CD8-positive, alpha-beta T cell (primary cell): ENCODE measurements at places on chromosomes 12 and 14.

DNA sequence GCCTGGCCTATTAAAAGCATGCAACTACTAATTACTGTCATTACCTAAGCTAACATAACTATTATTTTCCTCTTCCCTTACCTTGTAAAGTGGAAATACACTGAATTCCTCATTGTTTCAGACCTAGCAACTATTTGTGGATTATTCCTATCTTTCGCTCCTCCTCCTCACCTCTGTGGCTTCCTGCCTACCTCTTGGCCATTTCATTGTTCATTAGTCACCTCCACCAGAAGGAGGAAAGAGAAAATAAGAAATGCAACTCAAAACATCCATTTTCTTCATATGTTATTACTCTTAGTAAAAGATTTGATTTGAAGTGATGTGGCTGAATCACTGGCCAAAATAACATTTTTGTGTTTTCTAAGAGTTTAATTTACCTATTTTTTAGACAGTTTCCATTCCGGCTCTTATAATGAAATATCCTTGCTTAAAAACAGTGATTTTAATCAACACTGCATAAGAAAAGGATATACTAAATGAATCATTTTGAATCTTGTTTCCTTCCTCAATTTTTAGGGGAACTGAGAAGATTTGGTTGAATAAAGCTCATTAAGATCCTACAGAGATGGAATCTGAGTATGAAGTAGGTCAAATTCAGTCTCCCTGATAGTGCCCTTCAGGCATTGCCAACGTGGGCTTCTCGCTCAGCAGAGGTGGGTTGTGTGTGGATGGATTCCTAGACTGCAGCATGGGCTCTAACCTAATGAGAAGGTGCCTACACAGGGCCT lies 27.6 kb upstream of the ARHGAP5 start:
- DNase-seq = no peak

DNA sequence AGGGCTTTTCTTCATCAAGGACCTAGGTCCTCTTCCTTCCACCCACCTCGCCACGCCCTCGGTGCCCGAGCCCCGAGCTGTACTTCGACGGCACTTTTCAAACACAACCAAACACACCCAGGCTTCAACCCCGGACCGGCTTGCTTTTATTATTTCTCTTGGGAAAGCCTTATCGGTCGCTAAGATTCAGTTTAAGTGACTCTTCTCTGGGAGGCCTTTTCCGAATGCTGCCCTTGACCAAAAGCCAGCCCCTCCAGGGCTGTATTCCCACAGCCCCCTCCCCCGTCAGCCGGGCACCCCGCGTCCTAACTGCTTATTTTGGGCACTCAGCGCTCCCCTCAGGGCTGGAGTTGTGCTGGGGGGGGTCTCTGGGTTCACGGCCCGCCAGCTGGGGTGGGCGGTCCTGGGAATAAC lies 644 bp upstream of the PPP4R4 start:
- DNase-seq = peak; percentile 16

DNA sequence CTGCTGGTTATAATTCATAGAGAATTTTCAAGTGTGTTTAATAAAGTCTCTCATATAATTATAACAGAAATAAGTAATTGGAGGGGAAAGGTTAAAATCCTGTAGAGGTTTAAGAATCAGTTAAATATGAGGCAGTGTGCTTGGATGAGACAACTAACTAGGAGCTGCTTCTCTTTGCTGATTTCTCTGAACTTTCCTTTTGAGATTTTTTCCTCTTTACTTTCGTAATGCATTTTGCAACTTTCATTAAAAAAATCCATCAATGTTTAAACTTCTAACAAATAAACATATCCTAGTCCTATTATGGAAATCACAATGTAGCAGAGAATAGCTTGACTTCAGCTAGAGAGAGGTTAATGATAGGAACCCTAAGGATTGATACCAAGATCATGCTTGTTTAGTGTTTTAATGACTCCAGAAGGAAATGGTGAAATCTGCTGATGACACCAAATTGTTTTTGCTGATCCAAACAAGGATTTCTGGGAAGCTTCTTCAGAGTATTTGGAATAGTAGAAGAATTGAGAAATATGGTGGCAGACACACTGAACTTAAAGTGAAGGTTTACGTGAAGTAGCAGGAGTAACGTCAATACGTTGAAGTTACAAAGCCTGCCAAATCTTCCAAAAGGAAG lies 122.6 kb downstream of the RAD51B start:
- no peak for DNase-seq

GRCh38 chr12:52878507-52879393 lies 26.1 kb downstream of the KRT8 start:
- no peak for DNase-seq

DNA sequence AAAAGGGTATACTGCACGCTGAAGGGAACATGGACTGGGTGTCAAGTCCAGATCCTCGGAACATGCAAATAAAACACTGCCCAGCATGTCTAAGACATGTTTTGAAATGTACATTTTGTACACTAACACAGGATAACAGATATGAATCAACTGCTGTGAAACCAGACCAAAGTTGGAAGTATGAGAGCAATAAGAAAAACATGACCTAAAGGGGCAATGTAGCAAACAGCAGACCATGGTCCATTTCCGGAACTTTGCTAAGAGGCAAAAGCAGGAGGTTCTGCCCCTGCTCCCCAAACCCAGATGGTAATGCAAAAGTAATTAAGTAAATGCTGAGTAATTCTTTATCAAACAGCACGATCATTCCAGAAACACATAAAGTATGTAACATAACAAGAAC lies 125.2 kb downstream of the SLC25A21 start:
- DNase-seq = no peak

DNA sequence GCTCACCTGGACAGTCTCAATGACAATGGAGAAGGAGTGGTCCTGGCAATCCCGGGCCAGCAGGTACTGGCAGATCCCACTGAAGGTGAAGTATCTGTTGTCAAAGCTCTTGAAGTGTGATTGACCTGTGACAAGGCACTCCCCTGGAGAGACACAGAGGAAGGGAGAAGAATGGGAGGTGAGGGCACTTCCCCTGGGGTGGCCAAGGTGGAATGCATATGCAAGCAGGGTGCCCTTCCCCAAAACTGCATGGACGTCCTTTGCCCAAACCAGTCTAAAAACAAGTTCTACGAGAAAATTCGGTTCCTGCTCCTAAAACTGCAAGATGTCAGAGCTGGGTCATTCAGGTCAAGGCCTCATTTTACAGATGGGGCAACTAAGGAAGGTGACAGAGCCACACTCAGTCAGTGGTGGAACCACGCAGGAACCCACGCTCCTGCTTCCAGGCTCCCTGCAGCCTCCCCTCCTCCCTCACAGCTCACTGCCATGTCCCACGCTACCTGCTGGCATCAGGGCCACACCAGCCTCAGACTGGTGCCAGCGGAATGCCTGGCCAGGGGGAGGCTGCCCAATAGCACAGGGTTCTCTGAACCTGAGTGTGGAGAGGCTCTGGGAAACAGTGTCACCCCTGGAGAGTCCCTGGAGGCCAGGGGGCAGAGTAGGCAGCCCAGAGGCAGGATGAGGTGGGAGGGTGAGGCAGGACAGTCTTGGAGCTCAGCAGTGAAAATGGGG lies 59.2 kb downstream of the VWF start:
- DNase-seq = no peak

- DNase-seq = peak; percentile 29
Measured at GRCh38 chr12:89245090-89245489, 107.2 kb downstream of the DUSP6 start.
